Umbilical cord (tissue), 2 donors: ENCODE measurements at places on chromosomes 6 and 20. TPM values are rescaled to one million over a fixed set of nuclear protein-coding genes. Genes with fewer than 3 reads are reported as not detected.
A peak's percentile ranks its signal among the peaks of the same experiment; 100 is the strongest.

DNA sequence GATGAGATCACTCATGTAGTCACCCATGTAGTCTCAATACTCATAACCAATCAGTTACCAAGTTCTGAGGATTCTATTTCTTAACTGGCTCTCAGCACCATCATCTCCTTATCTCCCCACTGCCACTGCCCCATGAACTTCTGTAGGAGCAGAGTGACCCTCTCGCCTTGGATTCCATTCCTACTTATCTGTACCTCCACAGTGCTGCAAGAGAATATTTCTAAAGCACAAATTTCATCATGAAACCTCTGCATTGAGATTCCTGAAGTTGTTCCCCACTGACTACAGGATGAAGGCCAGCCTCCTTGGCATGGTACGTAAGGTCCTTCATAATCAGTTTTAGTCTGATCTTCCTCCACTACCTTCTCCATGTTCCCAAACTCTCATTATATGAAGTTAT lies 34.8 kb downstream of the BACH2 start:
- no peak for DNase-seq

GRCh38 chr6:110414669-110415068 lies 706 bp downstream of the DDO start:
- no peak for DNase-seq

DNA sequence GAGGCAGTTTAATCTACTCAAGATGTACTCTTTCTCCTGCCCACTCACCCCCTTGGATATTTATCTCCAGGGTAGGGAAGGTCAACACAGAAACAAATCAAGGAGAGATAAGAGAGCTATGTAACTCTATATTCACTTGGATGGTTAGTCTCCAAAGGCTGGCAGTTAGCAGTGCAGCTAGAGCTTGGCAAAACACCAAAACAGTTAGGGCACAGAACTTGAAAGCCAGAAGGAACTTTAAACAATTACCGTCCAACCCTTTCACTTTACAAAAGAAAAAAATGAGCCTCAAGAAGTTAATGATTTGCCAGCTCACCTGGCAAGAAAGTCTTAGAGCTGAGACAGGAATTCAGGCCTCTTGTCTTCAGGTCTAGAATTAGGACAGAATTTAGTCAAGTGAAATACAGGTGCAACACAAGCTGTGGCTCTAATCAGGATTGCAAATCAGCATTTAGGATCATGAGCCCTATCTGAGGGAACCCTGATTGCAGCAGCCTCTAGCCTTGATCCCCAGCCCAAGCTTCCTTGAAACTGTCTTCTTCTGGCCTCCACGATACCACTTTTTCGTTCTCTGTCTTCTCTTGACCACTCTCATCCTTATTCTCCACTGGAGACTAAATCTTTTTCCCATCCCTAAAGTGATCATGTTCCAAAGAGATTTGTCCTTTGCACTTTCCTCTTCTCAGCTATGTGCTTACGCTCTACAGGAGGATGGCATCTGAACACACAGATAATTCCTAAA lies 14.9 kb downstream of the NEDD9 start:
- DNase-seq = no peak

DNA sequence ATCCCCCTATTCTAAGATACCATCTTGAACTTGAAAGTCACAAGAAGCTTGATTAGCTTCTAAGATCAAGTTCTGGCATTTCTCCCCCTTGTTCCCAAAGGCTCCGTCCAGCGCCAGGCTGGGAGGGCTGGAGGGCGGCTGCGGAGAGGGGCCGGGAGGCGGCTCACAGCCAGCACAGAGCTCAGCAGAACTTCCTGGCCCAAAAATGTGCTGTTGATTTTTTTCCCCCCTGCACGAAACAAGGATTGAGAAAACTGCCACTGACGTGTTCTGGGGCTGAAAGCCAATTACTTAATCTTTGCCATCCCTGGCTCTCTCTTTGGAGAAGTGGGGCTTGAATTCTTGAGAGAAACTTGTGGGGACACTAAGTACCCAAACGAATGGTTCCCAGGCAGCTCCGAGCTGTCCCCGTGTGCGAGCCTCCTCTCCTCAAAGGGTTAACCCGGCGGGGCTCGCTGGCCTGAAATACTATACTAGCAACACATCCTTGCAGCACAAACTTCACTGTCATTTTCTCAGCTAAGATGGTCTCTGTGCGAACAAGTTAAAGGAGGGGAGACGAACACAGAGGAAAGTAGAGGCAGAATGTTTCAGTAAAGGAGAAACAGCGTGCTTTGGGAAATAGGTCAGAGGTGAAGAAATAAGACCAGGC lies 452 bp downstream of the TRAF3IP2 start:
- DNase-seq = peak; percentile 88

- peak; percentile 79 for DNase-seq
These were observed 2.8 kb downstream of the ANKRD60 start for GRCh38 chr20:58225452-58226200.

DNA sequence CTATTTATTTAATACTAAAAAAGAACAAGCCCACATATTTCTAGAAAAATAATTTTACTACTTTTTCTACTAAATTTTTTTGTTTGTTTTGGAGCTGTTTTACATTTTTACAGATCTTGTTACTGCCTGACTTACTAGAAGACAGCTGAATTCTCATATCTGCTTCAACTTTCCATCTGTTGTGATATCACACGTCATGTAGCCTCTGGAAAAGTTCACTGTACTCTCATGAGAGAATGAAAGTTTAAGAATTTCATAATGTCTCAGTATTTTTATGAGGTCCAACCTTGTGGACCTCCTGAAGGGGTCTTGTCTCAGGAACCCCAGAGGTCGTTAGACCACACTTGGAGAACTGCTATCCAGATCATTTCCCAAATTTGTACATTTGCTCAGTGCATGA lies 81.7 kb upstream of the MTHFD1L start:
- peak; percentile 40 for DNase-seq

DNA sequence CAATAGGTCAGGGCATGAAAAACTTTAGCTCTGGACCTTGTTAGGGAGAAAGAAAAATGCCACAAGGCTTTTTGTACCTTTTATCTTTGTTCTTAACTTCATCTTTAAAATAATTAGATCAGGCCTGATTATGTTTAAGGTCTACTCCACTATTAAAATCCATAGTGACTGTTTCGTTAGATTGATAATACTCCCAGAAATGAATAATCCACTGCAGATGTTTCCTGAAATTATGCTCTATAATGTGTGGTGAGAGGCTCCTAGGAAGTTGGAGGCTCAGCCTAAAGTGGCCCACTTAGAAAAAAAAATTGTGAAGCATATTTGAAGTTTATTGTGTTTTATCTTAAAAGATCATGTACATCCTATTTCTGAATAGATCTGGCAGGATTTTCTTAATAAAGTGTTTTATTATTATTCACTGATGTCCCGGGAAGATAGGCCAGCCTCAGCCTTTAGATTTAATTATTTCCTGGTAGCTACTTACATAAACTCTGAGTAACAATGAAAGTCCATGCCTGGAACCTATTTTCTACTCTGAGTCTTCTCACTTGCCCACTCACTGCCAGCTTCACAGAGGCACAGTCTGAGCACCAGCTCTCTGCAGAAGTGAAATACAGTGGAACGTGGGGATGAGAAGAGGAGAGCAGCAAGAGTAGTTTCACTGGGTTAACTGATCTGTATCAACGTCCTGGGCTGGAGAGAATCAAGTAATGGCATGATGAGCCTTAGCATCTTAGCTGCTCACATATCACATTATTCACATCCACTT lies 126.8 kb upstream of the TMEM170B start:
- no peak for DNase-seq

DNA sequence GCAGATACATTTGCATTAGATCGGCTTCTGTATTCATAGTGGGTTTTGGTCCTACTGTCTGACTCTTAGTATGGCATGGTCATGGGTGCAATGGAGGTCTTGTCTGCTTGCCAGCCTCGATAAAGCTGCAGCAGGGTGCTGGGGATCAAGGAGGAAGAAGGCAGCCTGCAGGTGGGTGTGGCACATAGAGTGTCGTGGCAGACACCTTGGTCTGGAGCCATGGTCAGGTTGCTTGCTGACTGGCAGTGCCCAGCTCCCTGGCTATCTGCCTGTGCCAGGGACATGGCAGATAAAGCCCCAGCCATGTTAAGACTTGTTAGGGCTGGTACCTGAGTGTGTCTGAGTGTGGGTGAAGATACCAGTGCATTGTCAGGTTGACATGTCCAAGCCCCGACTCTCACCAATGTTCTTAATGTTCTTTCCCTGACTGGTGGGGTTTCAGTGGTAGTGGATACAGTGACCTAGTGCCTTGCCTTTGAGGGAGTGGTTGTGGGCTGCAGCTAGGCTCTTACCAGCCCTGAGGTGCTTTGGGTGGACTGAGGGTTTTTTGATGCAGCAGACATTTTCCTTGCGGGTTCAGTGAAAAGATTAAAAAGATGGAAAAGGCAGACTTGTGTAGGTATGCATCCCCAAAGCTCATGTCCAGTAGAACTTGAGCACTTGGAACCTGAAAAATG lies 1.8 kb downstream of the FAM83D start:
- DNase-seq = no peak

- DNase-seq = no peak
These were observed 58.3 kb upstream of the CARMIL1 start for GRCh38 chr6:25220857-25221256.

DNA sequence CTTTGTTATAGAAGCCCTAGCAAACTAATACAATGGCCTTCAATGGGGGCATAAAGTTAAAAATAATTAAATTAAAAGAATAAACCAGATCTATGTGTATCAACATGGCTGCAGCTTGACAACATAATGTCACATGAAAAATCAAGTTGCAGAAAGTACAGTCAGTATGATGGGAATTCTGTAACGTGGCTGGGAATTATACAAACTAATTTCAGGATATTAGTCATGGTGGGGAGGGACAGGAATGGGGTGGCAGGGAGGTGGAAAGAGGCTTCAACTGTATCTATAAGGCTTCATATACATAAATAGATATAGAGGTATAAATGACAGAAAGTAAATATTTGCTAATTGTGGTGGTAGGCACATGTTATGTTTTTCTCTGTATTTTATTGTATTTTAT lies 107.1 kb downstream of the UNC5CL start:
- no peak for DNase-seq

Gene ARFGEF3
- total RNA-seq = 4.6 TPM

Gene ADTRP
- 2.2 TPM for total RNA-seq

Gene LAMA2
- total RNA-seq = 107 TPM

Gene HSPA12B
- 13.5 TPM for total RNA-seq

Gene RUNX2
- 6.3 TPM for total RNA-seq

Gene TRIM10
- 4.3 TPM for total RNA-seq
